ENCODE measurements at places on chromosomes 12 and 14.

GRCh38 chr12:92080911-92081285 lies 64.7 kb downstream of the BTG1 start:
- DNase-seq, result no peak

DNA sequence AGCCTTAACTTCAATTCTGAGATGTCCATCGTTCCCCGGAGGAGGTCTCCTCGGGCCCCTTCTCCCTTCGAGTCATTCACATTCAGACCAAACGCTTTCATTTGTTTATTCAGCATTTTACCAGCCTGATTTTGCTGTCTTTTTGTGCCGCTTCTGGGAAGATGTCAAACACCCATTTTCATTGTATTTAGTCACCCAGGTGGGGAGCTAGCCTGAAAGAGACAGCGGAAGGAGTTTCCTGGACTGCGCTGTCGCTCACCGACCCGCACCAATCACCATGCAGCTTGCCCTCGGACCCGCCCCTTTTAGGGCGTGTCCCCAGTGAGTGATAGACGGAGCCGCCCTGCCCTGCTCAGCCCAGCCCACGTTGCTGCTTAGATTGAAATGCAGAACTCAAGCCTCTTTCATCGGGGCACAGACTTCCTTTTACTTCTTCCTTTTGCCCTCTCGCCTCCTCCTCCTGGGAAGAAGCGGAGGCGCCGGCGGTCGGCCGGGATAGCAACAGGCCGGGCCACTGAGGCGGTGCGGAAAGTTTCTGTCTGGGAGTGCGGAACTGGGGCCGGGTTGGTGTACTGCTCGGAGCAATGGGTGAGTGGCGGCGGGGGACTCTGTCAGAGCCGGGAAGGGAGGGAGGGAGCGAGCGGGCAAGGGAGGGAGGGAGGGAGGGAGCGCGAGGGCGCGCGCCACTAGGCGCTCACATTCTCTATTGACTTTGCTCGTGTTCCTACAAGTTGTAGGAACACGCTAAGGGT lies at the start of gene PAX9:
Gene PAX9 (plus strand): TSS at position 355 of the 752 bp plus-strand sequence. CDS start 230 bp downstream, at position 585.
- DNase-seq, result peak; percentile 53

DNA sequence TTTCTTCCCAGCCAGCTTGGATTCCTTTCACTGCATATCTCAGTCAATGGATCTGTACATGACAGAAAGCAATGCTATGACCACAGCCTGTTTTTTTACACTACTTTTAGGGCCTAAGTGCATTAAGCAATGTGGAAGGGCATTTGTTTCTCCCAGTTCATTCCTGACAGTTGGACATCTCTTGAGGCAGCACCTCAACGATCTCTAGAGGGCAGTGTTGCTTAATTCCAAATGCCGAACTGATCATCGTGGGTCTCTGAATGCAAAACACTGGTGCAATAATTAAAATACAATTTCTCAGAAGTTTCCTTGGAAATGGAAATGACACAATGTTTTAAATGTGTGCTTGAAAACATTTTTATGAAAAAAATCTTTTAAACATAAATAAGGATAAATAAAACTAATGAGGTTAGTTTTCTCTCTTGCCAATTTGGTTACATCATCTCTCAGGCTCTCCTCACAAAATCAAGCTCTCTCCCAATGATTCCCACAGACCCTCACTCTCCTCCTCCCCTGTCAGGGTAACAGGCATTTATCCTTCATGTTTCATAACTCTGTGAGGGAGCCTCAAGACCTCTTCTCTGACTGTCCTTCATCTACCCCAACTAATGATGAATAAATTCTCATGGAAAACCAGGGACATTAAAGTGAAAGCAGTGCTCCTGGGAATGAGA lies 192.4 kb upstream of the SLC16A7 start:
- DNase-seq, result peak; percentile 80

- no peak for DNase-seq
Measured at GRCh38 chr12:53463802-53464560, 12.1 kb downstream of the PCBP2 start.

DNA sequence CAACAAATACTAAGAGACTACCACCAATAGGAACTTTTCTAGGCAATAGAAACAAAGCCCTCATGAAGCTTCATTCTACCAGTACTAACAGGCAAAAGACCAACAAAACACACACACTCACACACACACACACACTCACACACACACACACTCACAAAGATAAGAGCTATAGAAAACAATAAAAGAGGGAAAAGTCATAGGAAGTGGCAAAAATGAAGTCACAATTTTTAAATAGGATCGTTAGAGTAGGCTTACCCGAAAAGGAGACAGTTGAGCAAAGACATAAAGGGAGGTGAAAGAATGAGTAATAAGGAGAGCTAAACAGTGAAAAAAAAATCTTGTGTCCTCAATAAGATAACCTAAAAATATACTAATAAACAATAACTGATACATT lies 66.5 kb downstream of the C2CD5 start:
- DNase-seq, result peak; percentile 79

GRCh38 chr12:57815177-57816000 lies 3.1 kb downstream of the AVIL start:
- no peak for DNase-seq

GRCh38 chr14:23697680-23698079 lies 61.5 kb downstream of the DHRS2 start:
- no peak for DNase-seq

DNA sequence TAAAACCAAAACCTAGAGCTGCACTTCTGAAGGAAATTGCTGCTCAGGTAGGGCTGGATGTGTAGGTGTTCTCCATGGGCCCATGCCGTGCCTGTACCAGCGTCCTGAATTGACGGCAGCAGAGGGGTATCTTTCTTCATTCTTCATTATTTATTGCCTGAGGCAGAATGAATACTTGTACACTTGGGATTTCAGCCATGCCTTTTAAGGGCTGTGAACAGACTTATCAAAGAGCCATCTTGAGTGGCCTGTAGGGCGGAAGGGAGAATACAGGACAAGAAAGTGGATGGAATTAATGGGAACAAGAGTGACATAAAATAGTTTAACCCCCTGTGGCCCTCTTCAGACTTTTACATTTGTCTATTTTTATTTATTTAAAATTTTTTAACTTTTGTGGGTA lies 61.4 kb downstream of the RASSF3 start:
- no peak for DNase-seq

GRCh38 chr12:12467688-12468261 lies 94.9 kb downstream of the DUSP16 start:
- DNase-seq, result no peak

GRCh38 chr14:74457565-74457895 lies 31.5 kb upstream of the SYNDIG1L start:
- DNase-seq, result no peak

GRCh38 chr14:97634751-97635150 lies 837.6 kb downstream of the VRK1 start:
- DNase-seq, result no peak

DNA sequence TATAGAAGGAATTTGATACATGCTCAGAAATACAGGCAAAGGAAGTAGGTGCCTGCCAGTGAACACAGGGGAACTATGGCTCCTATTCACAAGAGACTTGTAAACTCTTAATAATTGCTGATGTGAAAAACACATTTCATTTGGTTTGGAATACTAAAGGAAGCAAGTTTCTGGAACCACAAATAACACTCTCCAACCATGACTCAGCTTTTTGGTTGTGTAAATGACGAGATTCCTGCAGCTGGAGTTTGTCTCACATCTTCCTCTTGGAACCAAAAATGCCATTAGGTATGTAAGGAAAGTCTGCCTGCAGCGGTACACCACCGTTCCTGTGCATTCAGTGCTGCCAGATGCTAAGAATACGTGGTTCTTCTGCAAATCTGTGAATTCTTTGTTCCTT lies 4.5 kb upstream of the OR11H6 start:
- DNase-seq, result no peak

GRCh38 chr14:33932576-33933345 lies 18.1 kb downstream of the EGLN3 start:
- peak; percentile 60 for DNase-seq

DNA sequence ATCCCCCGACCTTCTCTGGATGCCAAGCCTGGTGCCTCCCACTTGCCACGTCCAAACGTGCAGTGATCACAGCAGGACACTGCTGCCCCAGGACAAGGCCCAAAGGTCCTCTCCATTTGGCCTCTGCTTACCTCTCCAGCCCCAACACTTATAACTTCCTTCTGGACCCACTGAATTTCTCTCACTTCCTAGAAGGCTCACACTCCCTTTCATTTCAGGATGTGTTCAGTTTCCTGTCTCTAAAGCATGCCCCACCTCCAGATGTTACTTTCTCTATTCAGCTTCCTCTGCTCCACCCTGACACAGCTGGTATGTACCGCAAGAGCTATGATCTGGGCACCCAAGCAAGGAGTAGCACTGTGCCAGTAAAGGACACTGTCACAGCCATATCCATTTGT lies 33.0 kb downstream of the CDKL1 start:
- DNase-seq, result peak; percentile 52

GRCh38 chr12:25072906-25073650 lies 121.9 kb downstream of the DNAI7 start:
- no peak for DNase-seq

DNA sequence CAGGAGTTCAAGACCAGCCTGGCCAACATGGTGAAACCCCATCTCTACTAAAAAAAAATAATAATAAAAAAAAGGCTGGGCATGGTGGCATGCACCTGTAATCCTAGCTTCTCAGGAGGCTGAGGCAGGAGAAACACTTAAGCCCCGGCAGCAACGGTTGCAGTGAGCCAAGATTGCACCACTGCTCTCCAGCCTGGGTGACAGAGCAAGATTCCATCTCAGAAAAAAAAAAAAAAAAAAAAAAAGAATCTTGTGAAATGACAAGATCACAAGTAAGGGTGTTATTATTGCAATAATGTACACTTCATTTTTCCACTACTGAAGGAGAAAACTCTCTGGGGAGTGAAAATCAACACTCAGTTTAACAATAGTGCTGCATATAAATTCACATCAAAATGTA lies 8.8 kb upstream of the PTGR2 start:
- DNase-seq, result no peak

DNA sequence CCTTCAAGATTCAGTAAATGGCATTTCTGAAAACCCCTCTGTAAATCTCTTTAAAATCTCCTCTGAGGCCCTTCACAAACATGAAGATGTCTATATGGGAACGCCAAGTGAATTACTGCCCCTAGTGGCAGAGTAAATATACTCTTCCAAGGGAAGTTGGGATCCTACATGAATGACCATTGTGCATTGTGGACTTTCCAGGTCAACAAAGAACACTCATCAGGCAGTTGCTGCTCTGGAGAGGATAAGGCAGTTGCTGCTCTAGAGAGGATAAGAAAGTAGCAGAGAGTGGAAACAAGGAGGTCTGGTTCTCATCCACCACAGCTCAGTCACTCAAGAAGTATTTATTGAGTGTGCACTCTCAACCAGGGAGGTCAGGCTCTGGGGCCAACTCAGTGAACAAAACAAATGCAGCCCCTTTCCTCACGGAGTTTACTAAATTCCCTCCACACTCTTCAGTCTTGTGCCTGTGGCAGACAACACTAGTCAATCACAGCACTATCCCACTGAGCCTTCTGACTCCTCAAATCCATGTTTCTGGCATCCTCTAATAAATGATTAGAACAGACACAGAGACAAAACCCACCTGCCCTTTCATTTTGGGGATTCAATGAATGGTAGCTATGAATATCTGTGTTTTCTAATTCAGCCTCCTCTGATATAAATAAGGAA lies 52.9 kb downstream of the SVOP start:
- DNase-seq, result no peak
